ENCODE measurements at places on chromosomes 5 and 9. TPM values are rescaled to one million over a fixed set of nuclear protein-coding genes. Genes with fewer than 3 reads are reported as not detected.

PCDHA9 gene
- not detected for total RNA-seq

PRDM9 gene
- total RNA-seq, result not detected

TAF11L5 gene
- total RNA-seq, result not detected

SNCB gene
- not detected for total RNA-seq

PCDHB9 gene
- total RNA-seq, result not detected

SNCAIP gene
- total RNA-seq, result not detected

PCDHB12 gene
- total RNA-seq, result not detected

SPZ1 gene
- total RNA-seq, result not detected

SLC2A6 gene
- total RNA-seq, result 4.6 TPM

ADRA1B gene
- not detected for total RNA-seq

CSF2 gene
- 1,648 TPM for total RNA-seq

KIAA0825 gene
- 0.47 TPM for total RNA-seq

MARVELD2 gene
- total RNA-seq, result 0.32 TPM

OGN gene
- total RNA-seq, result not detected

NEK6 gene
- 17.4 TPM for total RNA-seq

AQP3 gene
- total RNA-seq, result 3.4 TPM

TNFSF8 gene
- total RNA-seq, result 207 TPM

- DNase-seq, result no peak
Measured at GRCh38 chr9:107467416-107467815, 22.2 kb downstream of the KLF4 start.

DNA sequence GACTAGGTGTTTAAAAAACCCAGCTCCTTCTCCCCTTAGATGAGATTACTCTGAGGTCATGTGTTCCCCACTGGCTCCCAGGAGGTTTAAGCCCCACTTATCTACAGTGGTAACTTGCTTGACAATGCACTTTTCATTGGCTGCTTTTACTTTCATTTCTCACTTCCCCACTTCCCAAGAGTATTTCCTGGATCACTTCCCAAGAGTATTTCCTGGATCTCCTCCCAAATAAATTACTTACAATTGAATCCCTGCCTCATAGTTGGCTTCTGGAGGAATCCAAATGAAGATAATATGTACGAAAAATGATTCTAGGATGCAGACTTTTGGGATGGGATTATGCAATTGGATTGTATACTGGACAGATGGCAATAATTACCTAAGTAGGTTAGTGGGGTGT is 47.1 kb upstream of the CHSY3 start:
- no peak for DNase-seq

DNA sequence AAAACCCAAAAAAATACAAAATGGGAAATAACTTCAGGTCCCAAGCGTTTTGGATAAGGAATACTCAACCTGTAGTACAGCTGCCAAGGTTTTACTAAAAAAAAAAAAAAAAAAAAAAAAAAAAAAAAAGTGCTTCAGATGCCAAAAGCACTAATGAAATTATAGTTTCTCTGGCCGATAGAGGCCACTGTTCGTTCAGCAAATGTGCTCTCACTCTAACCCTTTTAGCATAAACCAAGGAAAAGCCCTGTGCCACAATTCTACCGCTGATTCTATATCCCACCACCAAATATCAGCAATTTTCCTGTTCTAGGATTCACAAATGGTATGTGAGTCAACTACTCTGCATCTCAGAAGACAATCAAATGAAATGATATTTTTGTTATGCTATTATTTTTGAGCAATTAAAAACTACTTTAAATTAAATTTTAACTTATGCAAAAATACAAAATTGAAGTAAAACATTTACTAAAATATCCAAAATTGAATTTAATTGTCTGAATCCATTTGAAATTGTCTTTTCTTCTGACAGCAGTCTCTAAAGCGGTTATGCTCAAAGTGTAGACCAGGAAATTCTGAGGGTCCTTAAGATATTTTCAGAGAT is 79.8 kb downstream of the RICTOR start:
- no peak for DNase-seq

GRCh38 chr5:6567835-6568234 is 65.0 kb downstream of the NSUN2 start:
- DNase-seq, result no peak

GRCh38 chr9:91833878-91834255 is 116.2 kb downstream of the ROR2 start:
- DNase-seq, result no peak

DNA sequence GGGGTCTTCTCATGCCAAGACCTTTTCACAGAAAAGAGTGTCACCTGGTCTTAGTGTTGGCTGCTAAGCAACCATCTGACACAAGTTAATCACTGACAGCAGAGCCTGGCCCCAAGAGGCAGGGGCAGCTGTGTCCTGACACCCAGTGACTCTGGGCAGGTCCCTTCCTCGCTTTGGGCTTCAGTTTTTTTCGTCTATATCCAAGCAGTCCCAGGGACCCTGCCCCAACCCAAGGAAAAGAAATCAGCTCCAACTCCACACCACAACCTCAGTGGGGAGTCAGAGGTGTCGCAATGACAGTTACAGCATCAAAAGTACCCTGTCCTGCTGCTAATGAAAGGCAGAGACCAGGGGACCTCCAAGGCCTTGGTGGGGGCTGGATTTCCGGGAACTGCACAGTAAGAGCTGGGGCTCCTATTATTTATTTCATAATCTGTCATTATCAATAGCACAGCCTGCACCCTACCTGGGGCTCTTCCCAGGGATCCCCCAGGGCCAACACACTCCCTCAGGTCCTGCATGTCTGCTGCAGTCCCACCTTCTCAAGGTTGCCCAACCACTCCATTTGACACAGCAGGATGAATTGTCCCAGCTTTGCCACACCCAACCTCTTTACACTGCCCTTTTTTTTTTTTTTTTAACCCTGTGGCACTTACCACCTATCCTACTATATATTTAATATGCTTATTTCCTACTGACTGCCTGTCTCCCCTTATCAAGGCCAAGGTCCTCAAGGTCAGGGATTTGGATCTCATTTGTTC is 9.4 kb downstream of the ANKS6 start:
- no peak for DNase-seq

DNA sequence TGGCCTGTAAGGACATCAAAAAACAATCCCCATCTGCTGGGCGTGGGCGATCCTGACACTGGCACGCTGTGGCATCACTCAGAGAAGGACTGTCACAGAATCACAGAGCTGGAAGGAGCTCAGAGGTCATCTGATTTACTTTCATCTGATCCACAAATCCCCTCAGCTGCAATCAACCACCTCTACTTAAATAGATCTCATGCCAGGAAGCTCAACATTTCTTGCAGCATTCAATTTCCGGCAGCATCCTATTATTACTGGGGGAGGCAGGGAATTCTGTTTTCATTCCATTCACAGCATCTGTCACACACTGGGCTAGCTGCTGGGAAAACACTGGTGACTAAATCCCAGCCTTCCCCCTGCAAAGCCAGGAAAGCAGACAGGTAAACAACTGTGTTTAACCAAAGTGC is 38.3 kb downstream of the RETREG1 start:
- no peak for DNase-seq

DNA sequence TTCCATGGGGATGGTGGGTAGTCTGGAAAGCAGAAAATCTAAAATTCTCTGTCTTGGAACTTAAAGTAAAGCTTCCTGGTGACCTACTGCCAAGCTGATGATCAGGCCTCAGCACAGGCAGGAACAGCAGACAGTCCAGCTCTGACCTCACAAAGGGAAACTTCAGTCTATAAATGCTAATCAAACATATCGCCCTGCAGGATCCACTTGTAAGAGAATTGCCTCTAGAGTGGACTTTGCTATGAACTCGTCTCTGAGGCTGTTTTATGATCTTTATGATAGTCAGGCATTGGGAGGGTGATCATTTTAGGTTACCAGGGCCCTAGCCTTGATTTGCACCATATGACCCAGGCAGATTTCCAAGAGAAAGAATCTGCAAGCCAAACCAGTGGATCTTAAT is 67.6 kb upstream of the SELENOP start:
- DNase-seq, result no peak

- DNase-seq, result no peak
Measured at GRCh38 chr5:179368806-179369529, 23.7 kb upstream of the ADAMTS2 start.

DNA sequence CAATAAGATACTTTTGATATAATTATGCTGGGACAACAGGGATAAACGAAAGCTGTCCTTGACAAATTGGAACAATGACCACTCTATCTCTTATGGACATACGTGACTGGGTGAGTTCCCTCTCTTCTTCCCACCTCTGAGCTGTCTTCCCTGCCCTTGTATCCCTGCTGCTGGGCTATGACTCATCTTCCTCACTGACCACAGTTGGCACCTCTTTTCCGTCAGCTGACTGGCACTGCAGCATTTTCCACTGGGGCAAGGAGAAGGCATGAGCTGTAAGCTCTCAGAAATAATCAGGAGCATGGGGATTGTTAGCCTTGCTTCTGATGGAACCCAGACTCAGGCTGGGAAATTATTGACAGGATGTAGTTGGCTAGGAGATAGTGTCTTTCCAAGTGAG is 48.7 kb downstream of the PCSK1 start:
- DNase-seq, result no peak

- no peak for DNase-seq
Measured at GRCh38 chr5:83179966-83180365, 102.6 kb downstream of the XRCC4 start.

DNA sequence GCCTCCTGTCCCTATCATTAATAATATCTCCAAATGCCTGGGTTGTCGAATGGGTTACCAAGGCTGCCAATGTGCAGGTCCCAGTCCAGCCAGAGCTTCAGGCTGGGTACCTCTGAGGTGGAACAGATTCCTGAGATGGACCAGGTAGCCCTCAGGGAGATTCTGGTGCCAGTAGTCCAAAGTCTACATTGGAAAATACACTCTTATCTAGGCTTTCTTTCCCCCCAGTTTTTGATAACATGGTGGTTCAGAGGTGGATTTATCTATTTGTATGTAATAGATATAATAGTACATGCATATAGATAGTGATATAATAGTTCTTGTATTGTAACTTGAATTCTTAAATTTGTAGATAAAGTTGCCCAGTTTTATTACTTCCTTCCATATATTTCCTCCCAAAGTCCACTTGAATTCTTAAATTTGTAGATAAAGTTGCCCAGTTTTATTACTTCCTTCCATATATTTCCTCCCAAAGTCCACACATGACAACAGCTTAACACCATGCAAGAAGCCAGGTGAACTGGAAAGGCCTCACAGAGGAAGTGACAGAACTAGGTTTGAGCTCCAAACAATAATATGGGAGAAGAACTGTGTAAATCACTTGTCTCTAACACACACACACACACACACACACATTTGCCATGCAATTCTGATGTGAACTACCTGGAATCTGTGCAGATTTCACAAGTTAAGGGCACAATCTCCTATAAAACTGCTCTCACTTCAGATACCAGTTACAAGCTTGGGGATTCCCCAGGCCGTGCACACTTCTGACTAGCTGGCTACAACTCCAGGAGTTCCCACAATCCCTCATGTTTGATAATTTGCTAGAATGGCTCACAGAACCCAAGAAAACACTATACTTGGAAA is 30.7 kb upstream of the ERAP1 start:
- no peak for DNase-seq

- no peak for DNase-seq
Measured at GRCh38 chr5:149002761-149003689, 59.8 kb downstream of the SH3TC2 start.

DNA sequence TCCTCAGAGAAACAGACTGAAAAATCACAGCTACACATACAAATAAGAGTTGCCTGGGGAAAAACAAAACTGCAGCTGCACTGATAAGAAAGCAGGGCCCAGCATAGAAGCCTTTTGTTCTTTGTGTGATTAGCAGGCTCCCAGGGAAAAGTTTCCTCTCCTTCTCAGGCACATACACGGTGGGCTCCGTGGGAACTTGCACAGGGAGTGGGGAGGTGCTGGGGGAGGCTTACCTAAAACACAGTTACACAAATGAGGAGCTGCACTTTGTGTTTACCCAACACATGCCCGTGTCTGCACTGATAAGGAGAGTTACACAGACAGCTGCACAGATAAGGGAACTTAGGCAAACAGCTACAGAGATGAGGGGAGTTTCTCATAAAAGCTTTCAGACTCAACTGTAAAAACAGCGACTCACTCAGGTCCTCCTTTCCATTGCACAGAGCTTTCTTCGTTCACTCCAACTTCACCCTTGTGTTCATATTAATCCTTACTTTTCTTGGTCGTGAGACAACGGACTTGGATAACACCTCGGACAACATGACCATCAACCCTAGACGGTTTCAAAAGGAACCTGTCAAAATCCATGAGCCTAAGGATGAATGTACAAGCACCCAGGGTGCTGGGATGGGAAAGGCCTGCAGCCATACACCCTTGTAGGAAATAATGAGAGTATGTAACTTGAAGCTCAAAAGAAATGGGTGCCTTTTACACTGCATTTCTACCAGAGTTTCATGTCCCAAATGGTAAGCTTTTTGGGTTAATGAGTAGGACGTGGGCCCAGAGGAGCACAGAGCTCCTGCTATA is 50.8 kb downstream of the SERINC5 start:
- DNase-seq, result no peak

GRCh38 chr5:120382833-120383232 is 81.3 kb upstream of the PRR16 start:
- no peak for DNase-seq

GRCh38 chr5:72883850-72884249 is 67.4 kb downstream of the TNPO1 start:
- DNase-seq, result no peak

DNA sequence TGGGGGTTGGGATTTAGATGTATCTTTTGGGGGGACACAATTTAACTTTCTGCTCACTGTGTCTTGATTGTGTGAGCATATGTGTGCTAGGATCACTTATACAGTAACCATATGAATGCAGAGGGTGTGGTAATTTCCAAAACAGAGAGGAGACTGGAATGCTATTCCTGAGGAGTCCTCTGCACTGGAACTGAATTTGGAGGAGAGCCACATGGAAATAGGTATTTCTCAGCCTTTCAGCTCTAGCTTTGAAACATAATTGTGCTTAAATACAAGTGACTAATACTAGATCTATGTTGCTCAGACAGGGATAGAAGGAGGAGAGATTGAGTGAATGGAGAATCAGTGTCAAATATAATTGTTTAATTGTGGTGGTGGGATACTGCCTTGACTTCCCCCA is 45.5 kb downstream of the FOCAD start:
- no peak for DNase-seq

- DNase-seq, result no peak
Measured at GRCh38 chr5:147204576-147204975, 30.2 kb upstream of the STK32A start.

DNA sequence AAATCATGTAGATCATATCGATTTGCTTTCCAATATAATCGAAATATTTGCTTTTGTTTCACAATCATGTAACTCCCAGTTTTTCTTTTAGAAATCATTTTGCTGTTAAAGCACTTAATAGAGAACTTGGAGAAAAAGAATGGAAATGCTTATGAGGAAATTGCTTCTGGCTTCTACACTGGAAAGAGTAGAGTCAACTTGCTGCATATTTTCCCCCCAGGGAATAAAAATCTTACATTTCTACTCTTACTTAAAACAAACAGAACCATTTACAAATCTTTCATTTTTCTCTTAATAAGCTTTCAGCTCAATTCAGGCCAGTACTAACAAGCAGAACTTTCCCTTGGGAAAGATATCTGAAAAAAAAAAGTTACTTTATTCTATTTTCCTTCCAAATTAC is 312.0 kb downstream of the CHSY3 start:
- DNase-seq, result no peak

GRCh38 chr5:151060742-151061141 is 20.1 kb downstream of the TNIP1 start:
- DNase-seq, result no peak
